ENCODE measurements at places on chromosomes 7 and 10.

- no peak for DNase-seq
These were observed 5.5 kb upstream of the STEAP4 start for GRCh38 chr7:88312061-88312663.

DNA sequence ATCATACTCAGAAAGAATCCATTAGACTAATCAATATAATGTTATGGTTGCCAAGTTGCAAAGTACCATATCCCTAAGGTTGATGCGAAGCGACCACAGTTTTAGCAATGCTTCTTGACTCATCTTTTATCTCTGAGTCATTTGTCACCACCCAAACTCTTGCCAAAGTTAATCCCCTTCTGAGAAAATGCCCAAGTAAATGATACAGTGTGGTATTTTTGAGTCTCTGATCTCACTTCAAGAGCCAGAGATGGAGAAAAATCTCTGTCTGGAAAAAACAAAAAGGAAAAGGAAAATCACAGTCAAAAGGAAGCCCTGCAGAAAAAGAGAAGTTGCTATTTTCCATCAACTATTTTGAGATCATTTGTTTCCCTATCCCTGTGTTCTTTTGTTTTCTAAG, 26.7 kb upstream of the OTUD1 start:
- peak; percentile 9 for DNase-seq

DNA sequence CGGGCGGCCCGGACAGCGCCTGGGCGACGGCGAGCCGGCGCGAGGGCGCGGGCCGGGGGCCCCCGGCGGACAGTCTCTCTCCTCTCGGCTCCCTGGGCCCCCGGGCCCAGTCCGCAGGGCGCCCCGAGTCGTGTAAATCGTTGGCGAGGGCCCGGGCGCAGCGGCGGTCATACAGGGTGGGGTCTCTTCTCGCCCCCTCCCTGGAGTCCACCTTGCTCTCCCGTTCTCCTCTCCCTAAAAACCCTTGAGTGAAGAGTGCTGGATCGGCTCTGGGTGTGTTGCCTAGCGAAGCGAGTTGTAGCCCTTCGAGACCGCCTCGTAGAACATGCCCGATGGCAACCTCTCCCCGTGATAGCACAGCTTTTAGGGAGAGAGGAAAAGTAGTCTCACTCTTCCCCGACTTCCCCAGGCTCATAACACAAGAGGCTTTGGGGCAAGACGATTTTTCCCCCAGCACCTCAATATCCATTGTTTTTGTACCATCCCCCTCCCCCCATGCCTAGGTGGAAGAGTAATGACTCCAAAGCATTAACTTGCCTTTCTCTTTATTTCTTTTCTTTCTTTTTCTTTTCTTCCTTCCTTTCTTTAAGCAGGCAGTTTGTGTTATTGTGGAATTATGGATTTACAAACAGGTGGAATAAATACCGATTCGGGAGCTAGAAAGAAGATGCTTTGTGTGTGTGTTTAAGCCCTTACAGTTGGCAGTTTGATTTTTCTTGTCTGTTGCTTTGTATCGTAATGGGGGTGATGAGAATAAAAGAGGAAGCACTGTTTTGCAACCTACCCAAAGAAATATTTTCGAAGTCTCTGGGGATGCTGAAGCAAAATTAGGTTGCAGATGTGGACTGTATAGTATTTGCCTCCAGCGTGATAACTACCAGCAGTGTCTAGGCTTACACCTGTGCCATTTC, 822 bp downstream of the SHOC2 start:
- DNase-seq: peak; percentile 64

DNA sequence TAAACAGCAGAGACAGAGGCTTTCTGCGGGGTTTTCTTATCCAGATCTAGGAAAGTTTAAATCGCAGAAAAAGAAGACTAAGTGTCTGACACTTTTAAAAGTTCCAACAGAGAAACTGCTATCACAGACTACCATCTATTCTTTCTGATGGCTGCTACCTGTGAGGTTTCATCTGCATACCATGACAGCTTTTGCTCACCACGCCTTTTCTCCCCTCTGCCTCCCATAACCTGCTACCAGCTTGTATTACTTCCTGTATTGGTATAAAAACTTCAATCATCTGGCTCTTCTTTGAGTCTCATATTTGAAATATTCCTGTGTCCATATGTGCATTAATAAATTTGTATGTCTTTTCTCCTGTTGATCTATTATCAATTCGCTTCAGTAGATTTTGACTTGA, 34.1 kb upstream of the RTKN2 start:
- no peak for DNase-seq

- no peak for DNase-seq
These were observed 305.5 kb downstream of the DNAJB9 start for GRCh38 chr7:108875139-108875538.
